ENCODE measurements at places on chromosomes 6 and 20.

- peak; percentile 80 for DNase-seq
These were observed 30.1 kb downstream of the PRDM1 start for GRCh38 chr6:106116125-106116832.

- no peak for DNase-seq
These were observed 128.8 kb downstream of the DHX35 start for GRCh38 chr20:39090906-39091305.

DNA sequence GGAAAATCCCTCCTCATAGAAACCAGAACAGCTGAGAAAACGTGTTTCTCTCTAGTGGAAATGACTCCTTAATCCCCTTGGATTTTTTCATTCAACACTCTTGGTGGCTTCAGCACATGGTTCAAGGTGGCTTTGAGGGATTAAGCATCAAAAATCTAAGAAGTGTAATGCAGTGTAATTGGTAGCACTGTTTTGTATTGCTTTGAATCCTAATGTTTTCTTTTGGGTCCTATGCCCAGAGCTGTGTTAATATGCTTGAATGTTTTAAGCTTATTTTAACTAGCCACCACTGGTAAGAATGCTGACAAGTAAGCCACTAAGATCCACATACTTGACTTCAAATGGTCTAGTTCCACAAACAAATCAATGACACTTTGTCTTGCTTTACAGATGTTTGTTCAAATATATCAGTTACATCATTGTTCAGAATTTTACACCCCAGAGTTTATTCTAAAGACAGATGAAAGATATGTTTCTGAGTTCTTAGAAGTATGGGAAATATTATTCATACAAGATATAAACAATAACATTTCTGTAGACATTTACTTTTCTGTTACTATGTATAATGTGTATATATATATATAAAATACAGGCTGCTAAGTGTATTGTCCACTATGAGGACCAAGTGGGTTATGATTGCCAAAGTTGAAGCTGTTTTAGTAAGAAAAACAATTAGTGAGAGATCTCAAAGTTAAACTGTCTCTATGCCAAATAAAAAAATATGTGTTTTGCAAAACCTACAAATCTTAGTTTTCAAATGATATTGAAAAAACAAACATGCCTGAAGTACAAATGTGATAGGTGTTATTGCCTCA is 220.8 kb downstream of the OGFRL1 start:
- DNase-seq, result no peak

DNA sequence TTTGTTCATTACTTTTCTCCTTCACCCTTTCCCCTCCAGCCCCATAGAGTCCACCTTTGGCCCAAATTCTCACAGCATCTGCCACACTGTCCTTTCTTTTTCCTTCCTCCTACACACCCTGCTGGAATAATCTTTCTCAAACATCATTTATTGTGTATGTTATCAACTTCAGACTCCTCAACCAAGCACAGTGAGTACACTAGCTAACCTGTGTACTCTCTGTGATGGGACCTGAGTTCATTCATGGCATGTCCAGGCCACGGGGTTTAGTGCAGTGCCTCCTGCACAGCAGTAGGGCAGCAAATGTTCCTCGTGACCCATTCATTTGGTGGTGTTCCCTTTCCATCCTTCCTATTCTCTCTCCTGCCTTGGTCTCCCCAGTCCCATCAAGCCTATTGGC is 7.1 kb upstream of the ARMC12 start:
- no peak for DNase-seq

DNA sequence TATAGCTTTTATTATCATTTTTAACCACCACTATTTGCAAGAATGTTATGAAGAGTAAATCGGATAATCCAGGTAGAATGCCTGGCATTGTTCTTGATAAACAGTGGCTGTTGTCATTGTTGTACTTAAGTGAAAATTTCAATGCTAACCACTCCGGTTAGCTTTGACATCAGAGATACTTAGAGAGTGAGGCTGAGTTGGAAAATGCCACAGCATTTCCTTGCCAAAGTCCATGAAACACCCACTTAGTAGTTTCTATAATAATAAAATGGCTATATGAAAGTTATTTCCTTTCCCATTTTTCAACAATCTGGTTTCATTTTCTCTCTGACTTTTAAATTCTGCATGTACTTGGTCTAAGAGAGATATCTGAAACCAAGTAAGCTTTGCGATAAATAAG is 132.0 kb downstream of the CDK19 start:
- no peak for DNase-seq

DNA sequence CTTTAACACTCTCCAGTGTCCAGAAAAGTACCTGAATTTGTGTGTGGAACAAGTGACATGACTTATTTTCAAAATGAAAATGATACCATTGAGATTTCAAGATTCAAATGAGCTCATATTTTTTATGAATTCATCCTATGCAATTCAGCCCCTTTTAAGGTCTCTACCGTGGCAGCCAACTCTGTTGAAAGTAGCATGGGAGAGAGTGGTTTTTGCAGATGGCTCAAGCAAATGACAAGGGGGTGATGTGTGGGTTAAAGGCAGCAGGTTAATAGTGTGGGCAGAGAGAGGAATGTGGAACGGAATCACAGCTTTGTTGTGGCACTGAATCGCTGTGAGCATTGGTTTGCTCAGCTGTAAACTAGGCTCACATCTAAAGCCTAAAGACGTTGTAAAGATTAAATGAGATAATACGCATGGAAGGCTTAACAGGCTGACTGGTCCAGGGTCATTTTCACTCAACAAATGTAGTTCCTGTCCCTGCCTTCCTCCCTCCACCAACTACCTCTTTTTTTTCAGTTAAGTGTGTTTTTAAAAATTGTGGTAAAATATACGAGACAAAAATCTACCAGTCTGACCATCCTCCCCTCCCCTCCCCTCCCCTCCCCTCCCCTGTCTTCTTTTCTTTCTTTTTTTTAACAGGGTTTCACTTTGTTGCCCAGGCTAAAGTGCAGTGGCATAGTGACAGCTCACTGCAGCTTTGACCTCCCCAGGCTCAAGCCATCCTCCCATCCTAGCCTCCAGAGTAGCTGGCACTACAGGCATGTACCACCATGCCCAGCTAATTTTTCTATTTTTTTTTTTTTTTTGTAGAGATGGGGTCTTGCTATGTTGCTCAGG is 114.7 kb upstream of the ZNF217 start:
- DNase-seq, result peak; percentile 15

- DNase-seq, result no peak
These were observed 527.1 kb upstream of the MARCKS start for GRCh38 chr6:113329942-113330635.

- DNase-seq, result peak; percentile 53
These were observed 69.1 kb downstream of the FIG4 start for GRCh38 chr6:109760208-109760607.

- no peak for DNase-seq
These were observed 25.5 kb downstream of the RNF144B start for GRCh38 chr6:18412644-18413043.

DNA sequence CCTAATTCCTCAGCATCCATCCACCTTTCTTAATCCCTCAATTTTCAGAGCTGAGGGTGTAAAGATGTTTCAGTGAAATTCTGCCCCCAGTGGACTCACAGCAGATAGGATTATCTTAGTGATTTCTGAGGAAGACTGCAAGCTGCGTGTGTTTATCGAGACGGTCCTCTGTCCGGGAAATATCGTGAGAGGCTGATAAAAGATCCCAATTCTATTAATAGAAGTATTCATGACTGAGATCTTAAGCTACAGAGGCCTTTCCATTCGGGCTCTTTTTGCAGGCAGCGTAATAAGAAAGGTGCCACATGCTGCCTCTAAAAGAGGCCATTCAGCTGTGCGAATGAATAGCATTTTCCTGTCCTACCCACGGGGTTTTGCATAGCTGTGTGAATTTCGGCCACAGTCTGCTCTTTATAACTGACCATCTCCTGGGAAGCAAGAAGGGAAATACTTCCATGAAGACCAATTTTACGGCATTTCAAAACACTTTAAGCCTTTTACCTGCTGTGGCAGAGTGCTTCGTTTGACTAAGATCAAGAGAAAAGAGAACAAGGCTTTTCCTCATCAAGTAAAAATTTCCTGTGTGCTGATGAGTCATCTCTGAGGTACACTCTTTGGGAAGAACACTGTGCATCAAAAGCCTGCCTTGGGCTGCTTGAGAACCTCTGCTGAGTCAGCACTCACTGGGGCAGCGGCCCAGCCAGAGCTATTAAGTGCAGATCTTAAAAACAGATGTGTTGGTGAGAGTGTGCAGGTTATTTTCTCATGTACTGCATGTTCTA is 208.8 kb downstream of the ARHGAP18 start:
- DNase-seq, result peak; percentile 98

DNA sequence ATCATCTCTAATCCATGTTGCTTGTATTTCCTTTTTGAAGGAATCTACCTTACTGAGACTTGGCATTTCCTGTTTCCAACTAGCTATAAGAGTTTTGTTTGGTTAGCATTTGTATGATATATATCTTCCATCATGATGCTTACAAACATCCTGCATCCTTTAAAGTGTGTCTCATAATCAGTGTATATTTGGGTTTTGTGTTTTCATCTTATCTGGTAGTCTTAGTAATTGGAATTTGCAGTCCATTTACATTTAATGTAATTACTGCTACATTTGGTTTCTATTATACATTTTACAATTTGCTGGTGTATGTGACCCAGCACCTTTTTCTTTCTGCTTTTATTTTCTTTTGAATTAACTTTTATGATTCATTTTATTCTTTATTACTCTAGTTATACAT is 12.6 kb downstream of the CENPW start:
- no peak for DNase-seq

DNA sequence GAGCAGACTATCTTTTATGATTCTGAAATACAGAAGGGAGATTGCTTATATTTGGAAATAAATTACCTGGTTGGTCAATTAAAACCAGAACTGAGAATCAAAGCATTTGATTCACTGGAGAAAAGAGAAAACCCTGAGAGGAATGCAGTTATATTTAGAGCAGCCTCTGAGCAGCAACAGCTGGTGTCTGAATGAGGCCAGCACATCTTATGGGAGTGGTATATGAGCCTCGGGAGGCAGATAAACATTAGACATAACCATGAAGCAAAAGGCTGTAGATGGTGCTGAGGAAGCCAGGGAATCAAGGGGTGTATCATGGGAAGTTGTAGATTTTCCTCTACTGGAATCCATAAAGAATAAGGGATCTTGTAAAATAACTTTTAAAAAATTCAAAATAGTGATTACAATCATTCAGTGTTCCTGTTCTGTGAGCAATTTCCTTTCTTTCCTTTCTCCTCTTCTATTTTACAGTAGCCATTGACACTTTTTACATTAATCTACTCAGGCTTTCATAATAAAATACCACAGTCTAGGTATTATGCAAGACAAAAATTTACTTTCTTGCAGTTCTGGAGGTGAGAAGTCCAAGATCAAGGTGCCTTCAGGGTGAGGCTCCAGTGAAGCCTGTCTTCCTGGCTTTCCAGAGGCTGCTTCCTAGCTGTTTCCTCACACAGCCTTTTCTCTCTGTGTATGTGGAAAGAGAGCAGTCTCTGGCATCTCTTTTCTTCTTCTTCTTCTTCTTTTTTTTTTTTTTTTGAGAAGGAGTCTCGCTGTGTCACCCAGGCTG is 32.8 kb upstream of the ENPP5 start:
- no peak for DNase-seq

DNA sequence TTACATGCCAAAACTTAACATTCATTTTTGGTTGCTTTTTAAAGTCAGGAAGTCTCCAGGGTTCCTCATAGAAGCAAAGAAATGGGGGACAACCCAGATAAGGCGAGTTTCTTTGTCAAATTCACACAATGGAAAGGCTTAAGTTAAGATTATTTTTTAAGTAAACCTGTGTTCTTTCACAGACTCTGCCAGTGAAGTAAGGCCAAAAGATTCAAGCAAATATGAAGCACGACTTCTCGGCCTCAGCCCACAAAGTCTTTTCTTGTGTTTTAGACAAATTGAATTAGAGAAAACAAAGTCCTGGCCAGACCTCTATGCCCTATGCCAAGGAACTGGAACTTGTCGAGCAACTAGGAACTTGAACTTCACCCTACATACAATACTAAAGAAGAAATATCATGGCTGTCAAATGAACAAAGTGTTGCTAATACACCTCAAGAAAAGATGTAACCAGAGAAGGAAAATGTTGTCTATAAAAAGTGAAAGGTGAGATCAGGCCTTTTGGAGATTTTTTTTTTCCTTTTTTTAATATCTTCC is 540.0 kb upstream of the JARID2 start:
- no peak for DNase-seq

GRCh38 chr6:30884521-30885480 is 482 bp downstream of the DDR1 start:
- DNase-seq, result peak; percentile 78

DNA sequence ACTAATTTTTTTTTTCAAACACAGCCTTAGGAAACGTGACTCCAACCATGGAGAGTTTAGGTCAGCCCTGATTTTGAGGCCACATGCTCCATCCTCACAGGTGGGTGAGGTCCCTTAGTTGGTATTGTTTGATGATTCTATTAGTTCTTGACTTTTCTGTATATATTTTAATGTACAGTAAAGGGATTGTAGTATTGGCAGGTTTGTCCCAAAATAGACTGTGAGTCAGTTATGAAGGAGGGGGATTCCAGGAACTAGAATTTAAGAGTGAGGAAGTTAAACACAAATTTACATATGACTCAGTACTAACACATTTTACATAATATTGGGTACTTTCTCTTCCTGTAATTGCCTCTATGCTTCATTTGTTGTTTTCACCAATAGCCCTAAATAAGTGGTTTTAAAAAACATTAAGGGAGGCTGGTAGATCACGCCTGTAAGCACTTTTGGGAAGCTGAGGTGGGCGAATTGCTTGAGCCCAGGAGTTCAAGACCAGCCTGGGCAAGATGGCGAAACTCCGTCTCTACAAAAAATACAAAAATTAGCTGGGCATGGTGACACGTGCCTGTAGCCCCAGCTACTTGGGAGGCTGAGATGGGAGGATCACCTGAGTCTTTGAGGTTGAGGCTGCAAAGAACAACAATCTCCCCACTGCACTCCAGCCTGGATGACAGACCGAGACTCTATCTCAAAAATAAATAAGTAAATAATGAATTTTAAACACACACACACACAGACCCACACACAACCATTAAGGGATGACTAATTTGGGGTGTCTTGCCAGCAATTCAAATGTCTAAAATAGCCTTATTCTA is 81.8 kb downstream of the SGK1 start:
- peak; percentile 60 for DNase-seq

- peak; percentile 70 for DNase-seq
These were observed 5.5 kb downstream of the MDGA1 start for GRCh38 chr6:37691904-37692806.

DNA sequence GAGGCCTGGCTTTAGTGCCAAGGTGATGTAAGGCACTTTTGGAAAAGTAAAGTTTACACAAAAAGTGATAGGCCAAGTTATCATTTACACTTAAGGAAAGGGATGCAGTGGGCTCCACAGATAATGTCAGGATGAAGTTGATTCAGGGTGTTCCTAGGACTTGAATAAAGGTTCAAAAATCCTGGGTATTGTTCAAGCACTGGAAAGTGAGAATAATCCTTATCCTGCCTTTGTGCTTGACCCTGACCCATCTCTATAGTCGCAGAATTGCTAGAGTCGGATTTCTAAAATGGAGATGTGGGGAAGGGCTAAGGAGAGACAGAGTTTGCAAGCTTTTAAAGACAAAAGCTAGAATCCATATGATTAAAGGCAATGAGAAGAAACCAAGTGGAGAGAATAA is 115.6 kb downstream of the TIAM2 start:
- no peak for DNase-seq

Data from mammary epithelial cell (primary cell).